ENCODE measurements at places on chromosomes 11 and 22.

- no peak for DNase-seq
These were observed 425 bp upstream of the KDELR3 start for GRCh38 chr22:38467438-38467903.

DNA sequence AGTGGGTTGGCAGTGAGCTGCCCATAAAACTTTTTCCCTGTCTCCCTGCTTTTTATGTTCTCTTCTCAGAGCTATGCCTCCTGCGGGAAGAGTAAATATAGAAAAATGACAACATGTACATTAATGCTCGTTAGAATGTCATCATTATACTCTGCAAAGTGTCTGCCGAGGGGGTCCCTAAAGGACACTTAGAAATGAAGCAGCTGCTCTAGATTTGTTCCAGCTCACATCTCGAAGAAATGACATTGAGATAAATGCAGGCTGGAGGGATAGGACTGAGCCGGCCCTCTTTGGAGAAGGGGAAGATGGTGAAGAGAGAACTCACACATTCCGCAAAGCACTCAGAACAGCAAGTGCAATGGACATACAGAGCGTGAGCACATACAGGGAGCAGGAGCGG lies 240.0 kb downstream of the NXPE2 start:
- DNase-seq: no peak

DNA sequence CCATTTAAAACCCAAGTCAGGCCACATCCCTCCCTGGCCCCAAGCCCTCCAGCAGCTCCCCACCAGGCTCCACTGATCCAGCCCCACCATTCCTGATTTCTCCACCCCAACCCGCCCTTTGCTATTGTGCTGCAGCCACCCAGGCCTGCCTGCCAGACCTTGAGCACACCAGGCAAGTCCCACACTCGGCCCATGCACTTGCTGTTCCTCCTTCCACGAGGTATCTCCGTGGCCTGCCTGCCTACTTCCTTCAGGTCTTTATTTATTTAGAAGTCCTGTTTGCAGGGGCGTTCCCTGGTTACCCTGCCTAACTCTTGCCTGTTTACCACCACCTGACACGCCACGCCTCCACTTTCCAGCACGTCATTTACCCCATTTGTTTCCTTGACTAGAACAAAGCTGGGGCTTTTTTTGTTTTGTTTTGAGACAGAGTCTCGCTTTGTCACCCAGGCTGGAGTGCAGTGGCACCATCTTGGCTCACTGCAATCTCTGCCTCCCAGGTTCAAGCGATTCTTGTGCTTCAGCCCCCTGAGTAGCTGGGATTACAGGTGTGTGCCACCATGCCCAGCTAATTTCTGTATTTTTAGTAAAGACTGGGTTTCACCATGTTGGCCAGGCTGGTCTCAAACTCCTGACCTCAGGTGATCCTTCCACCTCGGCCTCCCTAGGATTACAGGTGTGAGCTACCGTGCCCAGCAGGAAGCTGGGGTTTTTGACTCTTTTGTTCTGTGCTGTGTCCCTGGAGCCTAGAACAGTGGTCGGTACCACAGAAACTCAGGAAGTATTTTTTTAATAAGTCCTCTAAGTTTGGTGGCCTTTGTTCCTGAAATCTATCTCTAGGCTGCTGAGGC lies 6.7 kb downstream of the CENPM start:
- peak; percentile 43 for DNase-seq

- no peak for DNase-seq
These were observed 1.6 kb upstream of the ANO1 start for GRCh38 chr11:70076461-70076931.

DNA sequence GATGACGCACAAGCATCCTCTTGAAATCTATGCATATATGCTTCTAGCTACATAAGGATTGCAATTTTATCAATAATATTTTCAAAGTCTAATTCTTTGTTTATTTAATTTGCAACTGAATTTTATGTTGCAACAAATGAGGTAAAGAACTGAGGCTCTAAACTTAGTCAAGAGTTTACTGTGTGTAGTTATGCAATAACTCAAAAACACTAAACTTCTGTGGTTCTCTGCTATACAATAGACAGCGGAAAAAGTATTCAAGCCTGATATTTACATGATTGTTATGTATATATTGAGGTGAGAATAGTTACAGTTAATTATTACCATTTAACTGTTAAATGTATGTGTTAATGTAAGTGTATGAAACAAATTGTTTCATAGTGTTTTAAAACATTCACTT lies 32.9 kb downstream of the MSANTD4 start:
- no peak for DNase-seq

DNA sequence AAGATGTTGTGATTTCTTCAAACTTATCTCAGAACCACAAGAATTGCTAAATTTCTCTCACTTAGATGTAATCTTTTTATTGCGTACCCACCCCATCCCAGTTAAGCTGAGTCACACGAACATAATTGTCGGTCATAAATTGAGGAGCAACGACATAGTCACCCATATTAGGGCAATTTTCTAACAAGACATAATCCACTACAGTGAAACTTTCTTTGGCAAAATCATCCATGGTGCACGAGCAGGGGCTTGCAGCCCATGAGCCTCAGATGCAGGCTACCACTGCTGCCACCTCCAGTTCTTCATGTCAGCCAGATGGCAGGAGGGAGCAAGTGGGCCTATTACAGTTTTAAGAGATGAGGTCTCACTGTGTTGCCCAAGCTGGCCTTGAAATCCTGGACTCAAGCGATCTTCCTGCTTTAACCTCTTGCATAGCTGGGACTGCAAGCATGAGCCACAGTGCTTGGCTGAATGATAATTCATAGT lies 70.3 kb upstream of the GRK2 start:
- no peak for DNase-seq

- DNase-seq: no peak
These were observed 61.1 kb downstream of the LINC01488 start for GRCh38 chr11:69542314-69543168.

DNA sequence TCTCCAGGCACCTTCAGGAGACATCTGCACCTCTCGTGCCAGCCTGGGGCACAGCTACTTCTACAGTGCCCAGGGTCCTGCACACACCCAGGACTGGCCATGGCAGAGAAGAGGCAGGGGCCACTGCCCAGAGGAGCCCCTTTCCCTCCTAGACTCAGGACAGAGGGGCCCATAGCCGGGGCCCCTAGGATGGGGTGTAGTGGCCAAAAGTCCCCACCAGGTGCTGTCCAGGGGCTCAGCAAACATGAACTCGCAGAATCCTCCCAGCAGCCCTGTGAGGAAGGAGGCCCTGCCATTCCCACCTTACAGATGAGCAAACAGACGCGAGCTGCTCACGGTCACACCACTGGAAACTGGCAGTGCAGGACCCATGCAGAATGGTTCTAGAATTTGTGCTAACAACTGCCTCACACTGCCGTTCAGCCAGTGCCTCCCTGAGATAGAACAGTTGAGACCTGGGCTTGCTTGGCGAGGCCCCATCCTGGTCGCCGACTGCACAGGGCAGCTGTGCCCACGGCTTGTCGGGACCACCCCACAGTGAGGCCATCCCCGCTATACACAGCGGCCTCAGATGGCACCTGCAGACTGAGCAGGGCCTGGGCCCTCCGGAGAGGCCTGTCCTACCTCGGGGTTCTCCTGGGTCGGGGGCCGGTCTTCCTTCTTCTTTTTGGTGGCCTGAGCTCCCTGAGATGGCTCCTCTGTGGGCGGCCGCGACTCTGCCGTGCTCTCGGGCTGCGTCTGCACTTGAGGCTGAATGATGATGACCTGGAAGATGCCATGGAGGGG lies 96.4 kb downstream of the PHF21B start:
- no peak for DNase-seq

- no peak for DNase-seq
These were observed 42.5 kb downstream of the GALNT18 start for GRCh38 chr11:11579012-11579988.

GRCh38 chr11:13053255-13053917 lies 44.3 kb downstream of the RASSF10 start:
- no peak for DNase-seq

DNA sequence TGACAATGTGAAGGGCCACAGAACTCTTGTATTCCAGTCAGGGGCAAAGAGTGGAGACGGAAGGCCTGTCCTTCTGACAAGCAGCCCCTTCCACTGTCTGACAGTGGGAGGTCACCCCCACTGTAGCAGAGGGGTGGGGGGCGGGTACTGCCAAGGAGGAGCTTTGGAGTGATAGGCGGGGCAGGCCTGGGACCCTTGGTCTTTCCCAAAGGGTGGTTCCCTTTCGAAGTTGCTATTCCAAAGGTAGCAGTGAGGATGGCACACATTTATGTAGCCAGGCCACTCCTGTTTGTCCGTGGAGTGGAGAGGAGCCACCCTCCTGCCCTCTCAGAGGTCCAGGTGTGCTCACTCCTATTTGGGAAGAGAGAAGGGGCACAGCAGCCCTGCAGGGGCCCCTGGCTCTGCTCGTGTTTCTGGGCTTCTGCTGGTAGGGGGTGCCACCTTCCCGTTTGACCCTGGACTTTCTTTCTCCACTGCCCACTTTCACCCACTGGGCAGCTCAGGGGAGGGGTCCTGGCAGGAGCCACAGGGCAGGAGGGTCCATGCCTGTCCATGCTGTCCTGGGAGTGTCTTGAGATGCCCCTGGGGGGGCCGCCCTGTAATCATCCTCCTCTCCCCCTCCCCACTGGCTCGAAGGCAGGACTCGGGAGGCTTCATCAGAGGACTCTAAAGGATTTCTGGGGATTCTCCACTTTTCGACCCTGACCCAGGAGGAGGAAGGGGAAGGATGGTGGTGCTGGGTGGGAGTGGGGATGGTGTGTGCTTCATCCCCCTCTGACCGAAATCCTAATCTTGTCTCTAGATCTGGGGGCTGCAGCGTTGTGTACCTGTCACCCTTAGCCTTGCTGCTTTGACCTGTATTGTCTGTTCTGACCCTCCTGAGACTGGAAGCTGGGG lies 994 bp downstream of the TAGLN start:
- no peak for DNase-seq

- DNase-seq: peak; percentile 82
These were observed 8.7 kb upstream of the GDPD5 start for GRCh38 chr11:75534259-75535069.

DNA sequence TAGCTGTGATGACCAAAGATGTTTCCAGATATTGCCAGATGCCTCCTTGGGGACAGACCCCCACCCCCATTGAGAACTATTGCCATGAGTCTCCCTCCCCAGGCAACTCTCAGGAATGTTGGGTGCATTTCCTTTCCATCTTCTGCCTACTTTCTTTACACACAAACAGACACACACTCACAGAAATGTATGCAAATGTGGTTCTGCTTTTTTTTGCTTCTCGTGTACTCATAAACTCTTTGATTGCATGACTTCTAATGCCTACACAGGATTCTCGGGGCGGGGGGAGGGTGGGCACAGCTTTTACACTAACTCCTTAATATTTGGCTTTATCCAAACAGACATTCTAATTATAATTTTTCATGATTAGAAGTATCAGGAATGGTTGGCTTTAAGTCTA lies 53.3 kb upstream of the SUSD2 start:
- DNase-seq: no peak

DNA sequence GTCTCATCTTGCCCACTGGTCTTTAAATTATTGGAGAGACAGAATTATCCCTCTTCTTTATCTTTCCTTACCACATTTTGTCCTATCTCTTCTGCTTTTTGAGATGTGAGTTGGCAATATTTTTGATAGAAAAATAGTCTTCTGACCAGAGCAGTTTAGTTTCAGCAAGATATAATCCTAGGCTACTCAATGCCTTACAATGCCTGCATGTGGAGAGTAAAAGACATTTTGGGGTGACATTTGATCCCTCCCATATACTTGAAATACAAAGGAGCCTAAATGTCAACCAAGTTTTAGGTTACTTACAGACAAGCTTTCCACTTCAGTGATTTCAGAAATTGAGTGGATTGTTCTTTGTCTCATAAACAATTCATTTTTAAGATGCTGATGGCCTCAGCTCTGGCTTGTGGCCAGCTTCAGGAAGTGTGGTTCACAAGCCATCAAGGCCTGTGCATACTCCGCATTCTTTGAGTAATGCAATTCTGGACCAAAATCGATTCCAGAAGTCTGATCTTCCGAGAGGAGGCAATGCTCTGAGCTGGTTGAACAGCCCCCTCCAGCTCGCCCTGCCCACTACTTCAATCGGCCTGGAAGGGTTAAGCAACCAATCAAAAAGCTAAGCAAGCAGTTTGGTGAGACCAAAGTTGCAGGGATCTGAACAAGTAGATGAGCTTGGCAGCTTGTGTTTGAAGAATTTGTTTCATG lies 274.4 kb downstream of the BLID start:
- no peak for DNase-seq

DNA sequence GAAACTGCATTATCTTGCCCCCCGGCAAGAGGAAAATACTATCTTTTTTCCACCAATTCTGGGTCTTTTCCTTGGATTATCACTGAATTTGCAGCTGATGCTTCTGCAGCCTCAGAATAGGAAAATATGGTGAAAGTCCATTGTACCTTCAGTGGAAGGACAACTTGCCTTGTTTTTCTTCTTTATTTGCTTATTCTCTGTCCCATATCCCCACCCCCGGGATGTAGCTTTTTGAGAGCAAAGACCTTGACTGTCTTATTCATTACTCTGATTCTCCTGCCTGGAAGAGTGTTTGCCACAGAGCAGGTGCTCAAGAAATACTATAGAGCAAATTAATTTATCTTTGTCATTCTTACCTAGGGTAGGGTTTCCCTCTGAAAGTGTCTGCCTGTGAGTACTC lies 29.5 kb downstream of the UBASH3B start:
- no peak for DNase-seq

DNA sequence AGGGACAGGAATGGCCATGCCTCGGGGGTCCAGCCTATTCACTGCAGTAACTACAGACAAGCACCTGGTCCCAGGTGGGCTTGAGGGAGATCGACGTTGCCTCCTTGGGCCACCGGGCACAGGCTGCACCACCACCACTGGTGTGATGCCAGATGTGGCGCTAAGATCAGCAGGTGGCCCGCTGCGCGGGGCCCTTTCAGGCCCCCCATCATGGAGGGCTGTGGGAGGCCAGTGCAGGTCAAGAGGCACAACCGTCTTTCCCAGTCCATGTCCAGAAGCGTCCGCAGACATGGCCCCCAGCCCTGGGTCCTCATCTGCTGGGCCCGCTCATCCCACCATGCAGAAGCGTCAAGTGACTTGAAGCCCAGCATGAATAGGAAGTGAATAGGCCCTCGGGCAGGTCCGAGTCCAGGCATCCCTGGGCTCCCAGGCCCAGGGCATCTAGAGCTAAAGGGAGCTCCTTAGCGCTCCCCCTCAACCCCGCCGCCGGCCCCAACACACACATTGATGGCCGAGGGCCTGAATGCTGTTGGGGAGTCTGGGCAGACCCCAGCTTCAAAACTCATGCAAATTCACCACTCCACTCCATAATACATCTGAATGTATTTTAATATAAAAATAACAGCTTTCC lies 18.3 kb downstream of the FADS3 start:
- no peak for DNase-seq

GRCh38 chr22:36541831-36542411 lies 13.0 kb upstream of the EIF3D start:
- DNase-seq: peak; percentile 81

- no peak for DNase-seq
These were observed 212.0 kb upstream of the PGR start for GRCh38 chr11:101341578-101341977.

GRCh38 chr11:67657300-67657699 lies 6.8 kb upstream of the ACY3 start:
- no peak for DNase-seq

- DNase-seq: no peak
These were observed 125.6 kb downstream of the TRPC6 start for GRCh38 chr11:101458161-101458560.
